ENCODE measurements at places on chromosomes 13 and 19.

DNA sequence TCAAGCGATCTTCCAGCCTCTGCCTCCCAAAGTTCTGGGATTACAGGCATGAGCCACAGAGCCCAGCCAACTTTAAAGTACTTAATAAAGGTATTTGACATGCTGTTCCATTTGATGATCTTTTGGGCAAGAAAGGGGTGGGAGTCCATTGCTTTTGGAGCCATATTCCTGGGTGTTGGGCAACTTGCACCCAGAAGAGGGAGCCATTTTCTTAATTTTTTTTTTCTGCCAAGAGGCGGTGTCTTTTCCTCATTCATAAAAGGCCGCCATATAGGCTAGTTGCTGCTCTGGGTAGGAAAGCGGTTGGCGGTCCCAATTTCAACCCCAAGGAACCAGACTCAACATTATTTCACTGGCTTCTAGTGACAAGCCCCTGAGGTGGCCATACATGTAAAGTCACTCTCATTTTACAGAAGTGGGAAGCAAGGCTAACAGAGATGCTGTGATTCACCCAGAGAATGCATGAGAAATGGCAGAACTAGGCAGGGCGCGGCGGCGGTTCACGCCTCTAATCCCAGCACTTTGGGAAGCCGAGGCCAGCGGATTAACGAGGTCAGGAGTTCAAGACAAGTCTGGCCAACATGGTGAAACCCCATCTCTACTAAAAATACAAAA, 139.6 kb downstream of the CACNA1A start:
- DNase-seq = no peak

DNA sequence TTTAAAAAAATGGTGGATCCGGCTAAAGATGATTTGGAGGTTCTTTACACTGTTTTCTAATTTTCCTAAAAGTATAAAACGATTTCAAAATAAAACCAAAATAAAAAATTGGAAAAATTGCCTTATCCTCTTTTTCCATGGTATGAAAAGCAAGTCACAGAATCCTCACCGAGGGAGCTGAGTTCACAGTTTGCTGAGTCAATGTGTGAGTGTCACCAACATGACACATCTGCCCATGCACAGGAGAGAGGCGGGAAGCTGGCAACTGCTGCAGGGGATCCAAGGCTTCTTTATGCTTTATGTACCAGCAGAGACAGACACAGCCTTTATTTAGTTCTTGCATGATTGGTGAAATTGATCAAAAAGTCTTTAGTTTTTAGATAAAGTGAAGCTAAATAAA, 157.8 kb downstream of the TNFSF13B start:
- DNase-seq = no peak

GRCh38 chr13:97411984-97412383, 22.0 kb upstream of the RAP2A start:
- no peak for DNase-seq

GRCh38 chr19:35742121-35742724, at the start of gene IGFLR1:
Gene IGFLR1, minus strand, starts transcription at chr19:35742452. Its CDS starts 1,272 bp downstream, at chr19:35741180.
- no peak for DNase-seq

- DNase-seq = no peak
These were observed 140.1 kb downstream of the ZDHHC20 start for GRCh38 chr13:21318891-21319532.

DNA sequence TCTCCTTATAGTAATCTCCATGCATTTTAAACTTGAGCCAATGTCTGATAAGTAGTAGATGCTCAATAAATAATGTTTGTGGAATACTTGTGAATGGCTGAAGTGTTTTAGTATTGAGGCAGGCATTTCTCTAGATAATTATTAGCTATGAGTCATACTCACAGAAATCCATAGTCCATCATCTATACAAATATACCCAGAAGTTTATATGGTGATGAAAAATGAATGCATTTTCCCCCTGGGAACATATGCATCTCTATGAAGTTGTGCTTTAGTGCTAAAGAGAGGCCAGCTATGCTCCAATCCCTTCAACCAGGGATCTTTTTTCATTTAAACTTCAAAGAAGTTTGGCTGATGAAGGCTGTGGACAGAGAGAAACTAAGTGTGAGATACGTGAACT, 17.2 kb downstream of the MBNL2 start:
- no peak for DNase-seq

GRCh38 chr13:60654415-60654814, 257.4 kb downstream of the TDRD3 start:
- DNase-seq = no peak

DNA sequence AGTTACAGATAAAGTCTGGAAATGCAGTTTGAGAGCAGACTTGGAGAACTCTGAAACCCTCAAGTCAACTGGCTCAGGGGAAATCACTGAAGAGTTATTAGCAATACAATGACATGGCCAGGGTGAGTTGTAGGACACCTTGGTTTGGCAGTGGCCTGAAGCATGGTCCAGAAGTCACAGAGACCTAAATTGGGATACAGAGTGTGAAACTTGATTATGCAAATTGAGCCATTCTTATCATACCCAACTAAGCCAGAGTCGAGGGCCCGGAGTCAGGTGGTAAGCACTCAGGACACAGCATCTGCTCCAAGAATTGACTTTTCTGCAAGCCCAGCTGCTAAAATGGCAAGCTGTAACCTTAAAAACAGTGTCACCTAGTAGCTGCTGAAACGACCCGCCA, 224.5 kb downstream of the DCLK1 start:
- DNase-seq = no peak

GRCh38 chr19:18292462-18292809, 11.0 kb upstream of the JUND start:
- DNase-seq = no peak

DNA sequence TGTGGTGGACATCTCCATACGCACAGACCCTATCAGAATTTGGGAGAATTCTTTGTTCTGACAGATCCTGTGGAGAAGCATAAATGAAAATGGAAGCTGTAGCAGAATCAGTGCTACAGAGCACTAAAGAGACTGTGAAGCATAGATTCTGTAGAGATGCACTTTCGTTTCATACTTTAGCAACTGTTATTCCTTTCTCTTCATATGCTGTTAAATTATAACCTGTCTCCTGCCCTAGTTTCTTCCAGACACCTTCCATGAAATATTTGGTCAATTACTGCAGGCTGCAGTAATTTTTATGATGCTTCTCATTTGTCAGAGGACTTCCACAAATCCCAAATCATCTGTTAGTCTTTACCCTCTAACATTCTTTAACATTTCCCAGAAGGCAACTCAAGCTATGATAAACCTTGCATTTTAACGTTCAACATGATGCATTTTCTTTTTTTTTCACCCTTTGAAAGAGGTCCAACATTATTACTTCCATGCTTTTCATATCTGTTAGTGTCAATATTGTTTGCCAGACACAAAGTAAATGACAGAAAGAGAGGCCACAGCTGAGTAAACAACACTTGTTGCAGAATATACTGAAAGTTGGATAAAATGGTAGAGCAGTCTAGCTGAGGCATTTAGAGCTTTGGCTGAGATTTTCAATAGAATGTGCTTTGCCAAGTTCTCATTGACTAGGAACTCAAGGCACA, 412.7 kb downstream of the LMO7 start:
- DNase-seq = no peak

- DNase-seq = no peak
These were observed 30.3 kb upstream of the CACTIN start for GRCh38 chr19:3656747-3657394.

DNA sequence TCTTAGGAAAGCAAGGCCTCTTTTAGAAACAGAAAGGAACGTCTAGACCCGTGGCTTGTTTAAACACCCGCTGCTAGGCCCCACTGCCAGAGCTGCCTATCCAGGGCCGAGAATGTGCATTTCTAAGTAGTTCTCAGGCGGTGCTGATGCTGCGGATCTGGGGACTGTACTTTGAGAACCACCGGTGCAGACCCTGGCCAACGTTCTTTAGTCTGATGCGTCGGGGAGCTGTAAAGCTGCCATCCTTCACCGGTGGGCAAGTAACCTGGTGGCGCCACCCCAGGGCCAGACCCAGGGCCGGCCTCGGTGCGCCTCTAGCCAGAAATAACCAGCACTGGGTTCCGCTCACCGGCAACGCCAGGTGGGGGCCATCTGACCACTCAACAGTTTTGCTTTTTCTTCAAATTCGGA, 47.1 kb downstream of the TGDS start:
- no peak for DNase-seq

GRCh38 chr19:54795758-54796157, 7.7 kb upstream of the KIR2DL4 start:
- DNase-seq = no peak

GRCh38 chr13:23020246-23020843, 160.4 kb upstream of the SGCG start:
- DNase-seq = no peak

DNA sequence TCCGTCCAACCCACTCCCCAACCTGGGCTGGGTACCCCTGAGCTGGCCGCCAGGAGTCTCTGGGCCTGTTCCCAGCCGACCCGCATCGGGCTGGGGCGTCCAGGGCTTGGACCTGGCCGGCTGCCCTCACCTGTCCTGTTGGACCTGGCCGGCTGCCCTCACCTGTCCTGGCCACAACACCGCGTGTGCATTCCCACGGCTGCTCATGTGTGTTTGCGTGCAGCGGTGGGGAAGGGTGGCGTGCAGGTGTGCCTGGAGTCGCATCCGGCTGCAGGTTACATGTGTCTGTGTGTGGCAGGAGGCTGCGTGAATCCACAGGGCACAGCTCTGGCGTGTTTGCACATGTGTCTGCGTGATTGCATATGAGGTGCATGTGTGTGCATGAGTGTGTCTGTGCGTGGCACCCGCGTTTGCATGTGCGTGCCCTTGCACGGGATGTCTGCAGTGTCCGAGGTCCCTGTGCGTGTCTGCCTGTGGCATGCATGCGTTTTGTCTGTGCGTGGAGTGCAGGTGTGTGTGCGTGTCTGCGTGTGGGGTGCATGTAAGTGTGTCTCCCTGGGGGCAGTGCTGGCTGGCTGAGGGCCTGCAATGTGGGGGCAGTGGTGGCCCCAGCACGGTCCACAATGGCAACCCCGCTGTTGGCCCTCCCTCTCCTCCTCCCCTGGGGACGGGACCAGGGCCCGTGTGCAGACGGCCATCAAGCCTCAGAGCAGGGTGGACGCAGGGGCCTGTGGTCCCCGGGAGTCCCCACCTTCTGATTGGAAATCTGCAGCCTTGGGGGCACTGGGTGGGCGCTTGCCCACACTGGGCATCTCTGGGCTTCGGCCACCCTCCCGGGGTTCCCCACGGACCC, 3.4 kb downstream of the EFNA2 start:
- DNase-seq = no peak

GRCh38 chr13:51590971-51591627, 6.8 kb downstream of the WDFY2 start:
- no peak for DNase-seq

- no peak for DNase-seq
These were observed 225.2 kb upstream of the TMTC4 start for GRCh38 chr13:100899720-100900316.

GRCh38 chr13:30872685-30873461, 33.2 kb upstream of the MEDAG start:
- DNase-seq = no peak

GRCh38 chr13:105758918-105759860, 776.3 kb downstream of the EFNB2 start:
- DNase-seq = no peak

- DNase-seq = no peak
These were observed 19.1 kb downstream of the CBY2 start for GRCh38 chr13:45721203-45721731.

- DNase-seq = no peak
These were observed 186.7 kb upstream of the IPO5 start for GRCh38 chr13:97766749-97767148.

- DNase-seq = no peak
These were observed 6.6 kb downstream of the RCBTB2 start for GRCh38 chr13:48526286-48526685.

DNA sequence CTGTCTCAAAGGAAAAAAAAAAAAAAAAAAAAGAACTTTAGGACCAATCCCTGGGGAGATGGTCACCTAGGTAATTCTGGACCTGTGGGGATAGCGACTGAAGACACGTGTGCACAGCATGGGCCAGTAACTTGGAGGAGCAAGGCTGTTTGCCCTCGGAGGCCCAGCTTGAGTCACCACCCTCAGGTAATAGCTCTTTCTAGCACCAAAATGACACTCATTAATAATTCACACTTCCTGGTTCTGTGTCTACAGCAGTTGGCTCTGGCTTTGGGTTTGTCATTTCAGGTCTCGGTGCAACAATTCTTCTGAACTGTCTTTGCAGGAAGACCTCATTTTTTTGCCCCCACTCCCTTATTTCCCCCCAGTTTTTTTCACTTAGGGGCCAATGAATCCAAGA, 3.9 kb upstream of the ATP11A start:
- peak; percentile 35 for DNase-seq

DNA sequence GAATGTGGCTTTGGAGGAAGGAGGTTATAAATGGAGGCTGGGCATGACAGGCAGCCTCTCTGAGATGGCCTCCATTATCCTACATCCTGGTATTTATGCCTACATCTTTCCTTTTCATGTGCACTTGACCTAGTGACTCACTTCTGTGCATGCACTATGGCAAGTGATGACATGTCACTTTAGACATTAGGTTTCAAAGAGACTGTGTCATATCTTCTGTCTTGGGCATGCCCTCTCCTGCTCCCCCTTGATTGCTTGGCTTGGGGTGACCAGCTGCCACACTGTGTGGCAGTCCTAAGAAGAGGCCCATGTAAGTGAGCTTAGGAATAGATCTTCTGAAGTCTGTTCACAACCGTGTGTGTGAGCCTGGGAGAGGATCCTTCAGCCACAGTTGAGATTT, 472.8 kb downstream of the FGF9 start:
- no peak for DNase-seq

DNA sequence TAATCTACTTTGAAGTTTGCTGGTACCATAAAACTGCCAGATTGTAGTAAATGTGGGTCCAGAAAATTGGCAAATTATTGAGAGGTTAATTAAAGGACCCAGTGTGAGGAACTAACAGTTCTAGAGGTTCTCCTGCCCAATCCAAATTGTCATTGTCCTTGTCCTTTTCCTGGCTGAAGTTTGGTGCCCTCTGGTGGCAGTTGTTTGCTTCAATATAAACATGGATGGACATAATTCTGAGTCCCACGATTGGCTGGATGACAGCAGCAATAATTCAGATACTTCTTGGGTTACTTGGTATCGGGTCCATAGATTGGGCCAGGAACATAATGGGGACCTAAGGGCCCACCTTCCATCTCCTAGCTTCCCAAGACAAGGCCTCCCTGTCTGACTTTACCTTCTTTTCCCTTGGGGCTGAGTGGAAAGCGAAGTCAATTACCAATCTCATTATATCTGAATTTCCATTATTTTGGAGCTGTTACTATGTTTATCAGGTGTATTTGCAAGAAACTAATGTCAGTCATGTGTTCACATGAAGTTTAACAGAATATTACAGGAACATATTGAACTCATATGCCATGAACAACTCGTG, 33.8 kb upstream of the GARRE1 start:
- peak; percentile 32 for DNase-seq

- no peak for DNase-seq
These were observed 215.5 kb downstream of the NHLRC3 start for GRCh38 chr13:39253774-39254173.

- no peak for DNase-seq
These were observed 2.1 kb downstream of the CSNK1G2 start for GRCh38 chr19:1942934-1943555.

DNA sequence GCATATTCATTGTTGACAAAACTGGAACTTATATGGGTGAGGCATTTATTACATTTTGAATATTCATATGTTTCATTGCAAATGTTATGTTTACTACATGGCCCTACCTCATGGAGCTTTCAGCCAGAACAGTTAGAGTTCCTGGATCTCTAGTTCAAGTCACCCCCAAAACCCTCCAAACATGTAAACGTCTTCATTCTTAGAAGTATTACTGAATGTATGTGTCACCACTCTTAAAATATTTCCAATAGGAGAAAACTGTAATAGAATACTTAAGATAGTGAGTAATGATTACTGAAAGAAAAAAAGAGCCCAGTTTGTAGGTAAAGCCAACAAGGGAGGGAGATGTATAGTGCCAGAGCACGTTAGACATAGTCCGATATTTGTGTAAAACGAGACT, 23.5 kb downstream of the URI1 start:
- DNase-seq = no peak

Data from NCI-H2081 treated with DMSO at 0.1 percent for 48 hours (cell line).